NCI-H69 (cell line): ENCODE measurements at places on chromosomes 12 and 14.
A peak's percentile ranks its signal among the peaks of the same experiment; 100 is the strongest.

DNA sequence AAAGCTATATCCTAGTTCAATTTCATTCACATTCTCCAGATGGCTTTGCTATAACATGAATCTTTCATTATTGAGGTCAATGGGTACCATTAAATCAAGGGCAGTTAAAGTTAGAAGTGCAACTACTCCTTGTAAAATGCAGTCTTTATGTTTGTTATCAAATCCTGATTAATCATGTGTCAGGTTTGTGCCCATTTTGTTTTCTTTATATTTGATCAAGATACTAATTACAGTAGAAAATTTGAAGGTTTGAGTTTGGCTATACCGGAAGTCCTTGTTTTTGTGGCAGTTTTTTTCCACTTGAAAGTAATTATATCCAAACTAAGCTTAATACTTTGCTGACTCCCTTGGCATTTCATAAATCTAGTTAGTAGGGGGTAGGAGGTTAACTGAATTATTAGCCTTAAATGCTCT, 513.0 kb downstream of the DIO2 start:
- DNase-seq = no peak

- DNase-seq = no peak
Observed at GRCh38 chr12:32718926-32719325, 36.8 kb downstream of the YARS2 start.

- DNase-seq = peak; percentile 44
Observed at GRCh38 chr12:119447126-119447525, 112.6 kb downstream of the CCDC60 start.

GRCh38 chr12:59268295-59268809, 327.5 kb upstream of the SLC16A7 start:
- no peak for DNase-seq

DNA sequence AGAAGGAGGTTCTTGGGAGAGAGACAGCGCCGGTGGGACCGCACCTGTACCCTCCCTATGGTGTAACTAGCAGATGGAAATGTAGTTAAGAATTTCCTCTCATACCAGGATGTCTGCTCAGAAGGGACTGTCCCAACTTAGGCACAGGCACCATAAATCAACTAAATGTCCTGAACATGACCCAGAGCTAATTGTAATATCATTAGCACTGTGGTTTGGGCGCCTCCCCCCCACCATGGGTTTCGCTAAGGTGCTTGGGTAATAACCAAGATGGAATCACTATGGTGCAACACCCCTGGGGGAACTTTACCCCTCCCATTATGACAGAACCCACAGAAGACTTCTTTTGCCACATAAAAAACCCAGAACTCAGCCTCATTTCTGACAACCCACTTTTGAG, 15.9 kb downstream of the ZNF641 start:
- DNase-seq = no peak

- DNase-seq = no peak
Observed at GRCh38 chr14:31122921-31123320, 84.7 kb downstream of the HECTD1 start.

- DNase-seq = no peak
Observed at GRCh38 chr12:27048822-27049752, 26.7 kb downstream of the MED21 start.

- DNase-seq = no peak
Observed at GRCh38 chr14:95386536-95387095, 66.9 kb upstream of the CLMN start.

DNA sequence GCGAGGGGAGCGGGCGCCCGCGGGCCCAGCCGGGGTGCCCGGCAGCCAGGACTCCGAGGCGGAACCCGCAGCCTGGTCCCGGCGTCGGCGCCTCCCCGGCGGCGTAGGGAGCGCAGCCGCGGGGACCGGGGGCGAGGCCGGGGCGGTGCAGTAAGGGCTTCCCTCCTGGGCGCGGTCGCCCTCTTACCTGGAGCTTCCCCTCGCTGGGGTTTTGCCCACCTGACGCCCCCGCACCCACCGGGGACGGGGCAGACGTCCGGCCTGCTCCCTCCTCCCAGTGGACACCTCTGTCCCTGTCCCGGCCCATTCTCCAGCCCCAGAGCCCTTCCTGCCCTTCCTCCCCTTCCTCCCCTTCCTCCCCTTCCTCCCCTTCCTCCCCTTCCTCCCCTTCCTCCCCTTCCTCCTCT, 413 bp upstream of the TUBA1C start:
- DNase-seq = no peak

- no peak for DNase-seq
Observed at GRCh38 chr12:73677520-73678291, 859.9 kb upstream of the ATXN7L3B start.

- no peak for DNase-seq
Observed at GRCh38 chr12:4156317-4156716, 117.2 kb upstream of the CCND2 start.

GRCh38 chr14:22812744-22813143, 2.5 kb downstream of the SLC7A7 start:
- DNase-seq = peak; percentile 14

DNA sequence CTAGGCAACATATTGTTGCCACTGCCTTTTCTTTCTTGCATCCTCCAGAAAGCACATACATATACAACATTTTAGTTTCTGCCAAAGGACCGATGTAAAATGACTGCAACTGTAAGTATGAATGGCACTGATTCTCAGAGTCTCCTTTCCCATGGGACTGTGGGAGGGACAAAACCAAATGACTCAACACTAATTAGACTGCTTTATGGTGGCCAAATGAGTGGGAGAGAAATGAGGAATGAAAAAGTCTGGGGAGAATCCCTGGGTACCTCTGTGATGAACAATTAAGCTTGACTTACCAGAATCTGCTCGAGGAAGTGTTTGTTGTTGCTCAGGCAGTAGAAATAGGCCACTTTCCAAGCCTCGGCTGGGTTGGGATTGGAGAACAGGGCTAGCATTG, 10.1 kb downstream of the ZFYVE26 start:
- DNase-seq = no peak

DNA sequence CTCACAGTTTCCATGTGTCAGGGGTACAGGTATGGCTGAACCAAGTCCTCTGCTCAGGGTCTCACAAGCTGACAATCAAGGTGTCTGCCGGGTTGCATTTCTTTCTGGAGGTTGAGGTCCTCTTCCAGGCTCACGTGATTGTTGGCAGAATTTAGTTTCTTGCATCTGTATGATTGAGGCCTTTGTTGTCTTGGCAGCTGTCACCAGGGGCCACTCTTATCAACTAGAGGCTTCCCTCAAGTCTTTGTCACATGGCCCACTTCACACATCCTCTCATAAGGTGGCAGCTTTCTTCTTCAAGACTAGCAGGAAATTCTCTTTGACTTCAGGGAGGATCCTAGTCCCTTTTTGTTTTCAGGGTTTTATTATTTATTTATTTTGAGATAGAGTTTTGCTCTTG, 46.0 kb upstream of the FOS start:
- no peak for DNase-seq

DNA sequence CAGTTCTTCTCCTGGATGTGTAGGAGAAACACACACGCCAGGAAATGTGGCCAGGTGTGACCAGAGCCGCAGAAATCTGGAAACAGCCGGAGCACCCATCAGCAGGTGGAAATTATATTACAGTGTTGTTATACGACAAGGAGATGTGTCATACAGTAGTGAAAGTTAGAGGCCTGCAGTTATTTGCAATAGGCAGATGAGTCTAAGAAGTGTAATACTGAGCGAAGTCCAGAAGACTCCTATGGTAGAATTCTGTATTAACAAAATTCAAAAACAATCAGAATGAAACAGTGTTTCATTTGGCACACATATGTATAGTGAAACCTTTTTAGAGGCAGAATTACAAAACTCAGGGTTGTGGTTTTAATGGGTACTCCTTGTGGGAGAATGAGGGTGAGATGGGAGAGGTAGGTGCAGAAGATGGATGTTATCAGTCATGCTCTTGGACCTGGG, 39.3 kb upstream of the AMN start:
- DNase-seq = no peak

GRCh38 chr14:76597387-76597786, 163.9 kb upstream of the VASH1 start:
- no peak for DNase-seq

- peak; percentile 88 for DNase-seq
Observed at GRCh38 chr12:106892075-106892474, 63.6 kb upstream of the TMEM263 start.

DNA sequence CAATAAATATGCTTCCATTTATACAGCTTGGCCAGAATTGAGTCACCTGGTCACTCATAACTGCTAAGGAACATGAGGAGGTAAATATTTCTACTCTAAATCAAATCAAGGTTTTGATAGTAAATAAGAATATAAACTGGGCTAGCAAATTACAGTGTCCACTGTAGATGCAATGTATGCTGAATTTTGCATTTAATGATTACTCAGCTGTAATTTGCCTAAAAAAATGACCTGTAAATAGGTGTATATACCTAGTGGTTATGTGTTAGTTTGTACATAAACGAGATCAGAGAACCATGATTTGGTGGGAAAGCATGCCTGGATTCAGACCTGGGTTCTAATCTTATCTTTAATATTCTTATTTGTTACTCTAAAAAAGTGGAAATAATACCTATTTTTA, 76.6 kb upstream of the CNTN1 start:
- no peak for DNase-seq

- peak; percentile 33 for DNase-seq
Observed at GRCh38 chr14:39343614-39344013, 88.6 kb downstream of the FBXO33 start.

DNA sequence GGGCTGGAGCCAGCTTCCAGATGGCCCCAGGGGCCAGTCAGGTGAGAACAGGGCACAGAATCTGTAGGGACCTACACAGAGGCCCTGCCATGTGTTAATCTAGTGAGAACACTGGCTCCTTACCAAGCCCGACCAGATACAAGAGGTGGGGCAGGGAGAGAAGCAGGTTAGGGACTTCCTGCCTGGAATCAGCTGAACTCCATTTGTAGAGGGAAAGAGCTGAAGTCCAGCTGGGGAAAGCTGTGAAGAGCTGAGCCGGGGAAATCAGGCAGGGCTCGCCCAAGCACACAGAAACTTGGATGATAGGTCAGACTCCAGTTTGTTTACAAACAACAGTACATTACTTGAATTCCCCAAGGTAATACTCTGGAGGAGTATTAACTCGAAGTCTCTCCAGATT, 46.7 kb downstream of the PTGER2 start:
- DNase-seq = no peak

GRCh38 chr14:99062772-99063418, 209.1 kb downstream of the BCL11B start:
- no peak for DNase-seq

GRCh38 chr12:2034633-2035430, 18.0 kb upstream of the CACNA1C start:
- DNase-seq = peak; percentile 98

GRCh38 chr14:53596853-53597525, 359.6 kb downstream of the BMP4 start:
- DNase-seq = no peak

- DNase-seq = no peak
Observed at GRCh38 chr12:71128191-71128788, 29.5 kb downstream of the TSPAN8 start.

DNA sequence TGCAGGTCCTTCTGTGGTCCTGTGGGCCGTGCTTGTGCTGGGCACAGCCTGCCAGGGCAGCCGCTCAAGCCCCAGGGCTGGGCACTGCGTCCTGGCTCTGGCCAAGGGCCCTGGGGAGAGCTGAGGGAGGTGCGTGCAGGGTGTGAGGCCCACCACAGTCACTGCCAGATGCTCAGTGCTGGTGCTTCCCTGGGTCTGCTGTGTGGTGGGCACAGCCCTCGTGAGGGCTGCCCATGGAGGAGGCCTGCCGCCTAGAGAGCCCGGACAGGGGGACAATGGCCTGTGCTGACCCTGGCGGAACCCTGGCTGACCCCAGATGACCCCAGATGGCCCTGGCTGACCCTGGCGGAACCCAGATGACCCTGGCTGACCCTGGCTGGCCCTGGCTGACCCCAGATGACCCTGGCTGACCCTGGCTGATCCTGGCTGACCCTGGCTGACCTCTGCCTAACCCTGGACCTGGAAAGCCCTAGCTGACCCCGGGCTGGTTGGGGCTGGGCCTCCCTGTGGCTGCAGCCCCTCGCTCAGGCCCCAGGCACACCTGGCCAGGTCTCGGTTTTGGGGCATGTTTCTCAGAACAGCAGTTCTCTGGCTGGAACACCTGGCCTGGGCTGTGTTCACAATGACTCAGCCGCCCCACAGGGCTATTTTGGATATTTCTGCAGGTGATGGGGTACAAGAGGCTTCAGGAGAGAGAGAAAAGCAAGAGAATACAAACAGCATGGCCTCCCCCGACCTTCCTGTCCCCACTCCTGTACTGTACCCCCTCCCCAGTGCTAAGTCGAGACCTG, 55.4 kb downstream of the TMEM121 start:
- no peak for DNase-seq

GRCh38 chr12:100213016-100213891, 12.6 kb downstream of the ACTR6 start:
- no peak for DNase-seq

GRCh38 chr12:54489857-54490256, 7.7 kb upstream of the NCKAP1L start:
- DNase-seq = no peak

DNA sequence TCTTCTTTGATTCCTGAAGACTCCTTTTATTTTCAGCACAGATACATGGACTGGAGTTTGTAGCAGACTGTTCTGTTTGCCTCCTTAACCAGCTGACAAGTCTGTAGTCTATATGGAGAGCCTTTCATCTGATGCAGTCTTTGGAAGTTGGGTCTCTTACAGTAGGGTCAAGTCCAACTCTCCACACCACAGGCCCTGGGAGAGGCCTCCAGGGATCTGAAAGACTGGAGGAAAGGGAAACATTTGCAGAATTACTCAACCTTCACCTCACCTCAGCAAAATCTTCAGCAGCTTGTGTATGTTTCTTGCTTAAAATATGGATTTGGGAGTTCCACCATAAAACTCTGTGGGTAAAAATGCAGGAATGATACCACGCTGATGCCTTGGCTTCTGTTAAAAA, 188.4 kb downstream of the MSRB3 start:
- no peak for DNase-seq

GRCh38 chr12:103456006-103456405, 39.8 kb downstream of the C12orf42 start:
- DNase-seq = no peak

DNA sequence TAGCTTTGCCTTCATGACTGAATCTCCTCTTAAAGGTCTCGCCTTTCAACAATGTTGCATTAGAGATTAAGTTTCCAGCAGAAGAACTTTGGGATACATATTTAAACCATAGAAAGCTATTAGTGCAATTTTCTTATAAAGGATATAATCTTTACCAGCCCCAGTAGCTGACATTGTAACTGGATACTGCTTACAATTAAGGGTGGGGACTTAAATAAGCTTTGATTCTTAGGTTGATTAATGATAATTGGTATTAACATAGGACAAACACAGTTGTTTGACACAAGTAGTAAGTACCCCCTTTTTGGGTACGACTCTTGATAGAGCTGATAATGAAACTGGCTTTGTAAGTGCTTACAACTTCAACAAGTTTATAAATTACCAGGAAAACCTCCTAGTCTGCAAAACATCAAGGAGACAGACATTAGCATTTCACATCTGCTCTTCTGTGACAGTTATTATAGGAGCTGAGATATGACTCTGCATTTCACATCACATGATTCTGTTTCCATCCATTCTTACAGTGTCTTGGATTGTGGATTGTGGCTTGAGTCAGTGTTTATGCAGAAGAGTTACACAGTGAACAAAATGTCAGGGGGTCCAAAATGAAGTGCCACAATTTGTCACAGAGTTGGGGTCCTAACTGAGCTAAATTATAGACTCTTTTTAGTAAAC, 249.1 kb upstream of the E2F7 start:
- peak; percentile 50 for DNase-seq
